ENCODE measurements at places on chromosomes 6 and 20.

DNA sequence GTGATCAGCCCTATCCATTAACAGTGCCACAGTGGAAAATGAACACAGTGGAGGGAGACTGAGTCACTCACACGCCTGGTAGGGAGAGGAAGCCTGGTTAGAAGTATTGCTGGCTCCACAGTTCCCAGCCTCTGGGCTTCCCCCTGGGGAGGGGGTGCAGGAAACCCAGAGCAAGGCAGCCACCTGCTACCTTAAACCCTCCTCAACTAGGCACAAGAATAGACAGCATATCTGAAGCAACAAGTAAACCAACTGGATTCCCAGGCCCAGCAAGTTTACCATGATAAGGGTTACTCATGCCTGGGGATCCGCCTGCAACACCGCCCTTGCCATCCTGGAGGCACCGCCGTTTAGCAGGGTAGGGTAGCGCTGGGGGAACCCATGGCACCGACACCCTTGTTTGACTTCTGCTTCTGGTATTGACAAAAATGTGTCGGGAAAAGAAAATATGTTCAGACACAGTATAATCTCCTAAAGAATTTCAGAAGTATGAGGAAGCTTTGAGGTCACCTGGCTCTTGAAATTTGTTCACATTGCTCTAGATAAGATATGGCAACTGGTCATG, 38.3 kb downstream of the SLC22A23 start:
- DNase-seq: no peak

DNA sequence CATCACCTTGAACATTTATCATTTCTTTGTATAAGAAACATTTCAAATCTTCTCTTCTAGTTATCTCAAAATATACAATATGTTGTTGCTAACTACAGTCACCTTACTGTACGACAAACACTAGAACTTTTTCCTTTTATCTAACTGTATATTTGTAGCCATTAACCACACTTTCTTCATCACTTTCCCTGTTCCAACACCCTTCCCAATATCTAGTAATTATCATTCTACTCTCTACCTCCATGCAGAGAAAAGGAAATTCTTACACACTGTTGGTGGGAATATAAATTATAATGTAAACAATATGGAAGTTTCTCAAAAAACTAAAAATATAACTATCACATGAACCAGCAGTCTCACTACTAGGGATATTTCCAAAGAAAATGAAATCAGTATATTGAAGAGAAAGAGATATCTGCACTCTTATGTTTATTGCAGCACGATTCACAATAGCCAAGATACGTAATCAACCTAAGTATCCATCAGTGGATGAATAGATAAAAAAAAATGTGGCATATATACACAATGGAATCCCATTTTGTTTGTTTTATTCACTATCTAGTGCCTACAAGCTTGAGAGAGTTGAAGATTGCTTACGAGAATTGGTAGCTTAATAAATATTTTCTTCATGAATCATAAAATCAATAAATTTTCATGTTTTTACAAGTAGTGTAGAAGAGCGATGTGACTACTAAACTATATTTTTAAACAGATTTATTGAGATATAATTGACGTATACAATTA, 2.4 kb downstream of the RHAG start:
- no peak for DNase-seq

DNA sequence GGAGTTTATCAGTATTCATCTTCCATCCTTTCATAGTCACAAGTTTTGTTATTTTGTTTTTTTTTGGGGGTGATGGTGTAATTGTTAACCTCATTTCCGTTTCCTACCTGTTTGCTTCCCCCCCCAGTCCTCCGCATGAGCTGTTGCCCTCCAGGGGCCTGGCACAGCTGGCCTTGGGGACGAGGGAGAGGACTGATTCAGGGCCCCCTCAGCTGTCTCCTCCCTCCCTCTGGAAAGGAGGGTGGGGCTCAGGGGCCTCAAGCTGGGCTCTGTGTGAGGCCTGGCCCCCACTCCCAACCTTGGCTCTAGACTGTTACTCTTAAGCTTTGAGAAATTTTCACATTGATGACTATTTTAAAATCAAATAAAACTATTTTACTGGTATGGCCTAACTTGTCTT, 4.0 kb downstream of the LRRC73 start:
- no peak for DNase-seq

DNA sequence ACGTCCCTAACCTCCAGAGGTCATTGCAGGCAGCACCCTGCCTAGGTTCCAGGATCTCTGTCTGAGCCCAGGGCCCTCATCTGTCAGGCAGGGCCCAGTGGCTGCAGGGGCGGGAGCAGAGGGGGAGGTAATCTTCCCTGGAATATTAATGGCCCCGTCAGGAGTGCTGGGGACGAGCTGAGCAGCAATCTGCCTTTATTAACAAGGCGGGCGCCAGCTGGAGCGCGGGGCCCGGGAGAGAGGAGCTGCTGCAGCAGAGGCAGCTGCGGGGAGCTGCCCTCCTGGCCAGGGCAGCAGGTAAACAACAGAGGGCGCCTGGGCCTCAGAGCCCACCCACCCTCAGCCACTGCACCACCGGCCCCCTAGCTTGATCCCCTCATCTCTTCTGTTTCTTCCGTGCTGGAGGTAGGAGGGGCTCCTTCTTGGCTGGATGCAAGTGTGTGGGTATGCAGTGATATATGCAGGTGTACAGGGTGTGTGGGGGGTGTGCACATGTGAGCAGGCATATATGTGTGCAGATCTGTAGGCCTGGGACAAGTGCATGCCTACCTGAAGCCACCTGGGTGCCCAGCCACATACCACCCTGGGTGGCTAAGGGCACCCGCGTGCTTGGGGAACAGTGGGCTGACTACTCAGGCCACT, 131.8 kb upstream of the MLN start:
- no peak for DNase-seq

- no peak for DNase-seq
Measured at GRCh38 chr6:166143011-166143410, 24.6 kb downstream of the TBXT start.

- DNase-seq: no peak
Measured at GRCh38 chr20:460180-460579, 2.2 kb downstream of the TBC1D20 start.

GRCh38 chr20:57657535-57658446, 37.6 kb upstream of the ZBP1 start:
- DNase-seq: no peak

DNA sequence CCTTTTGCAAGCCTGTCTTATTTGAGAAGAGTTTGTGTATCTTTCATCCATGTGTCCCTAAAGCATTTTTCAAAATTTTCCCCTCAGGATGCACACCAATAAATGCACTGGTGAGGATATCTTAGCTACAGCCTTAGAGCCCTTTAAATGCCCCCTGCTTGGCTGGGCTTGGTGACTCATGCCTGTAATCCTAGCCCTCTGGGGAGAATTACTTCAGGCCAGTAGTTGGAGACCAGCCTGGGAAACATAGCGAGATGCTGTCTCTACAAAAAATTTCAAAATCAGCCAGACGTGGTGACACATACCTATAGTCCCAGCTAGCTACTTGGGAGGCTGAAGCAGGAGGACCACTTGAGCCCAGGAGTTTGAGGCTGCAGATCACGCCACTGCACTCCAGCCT, 33.8 kb upstream of the PLCB4 start:
- no peak for DNase-seq

DNA sequence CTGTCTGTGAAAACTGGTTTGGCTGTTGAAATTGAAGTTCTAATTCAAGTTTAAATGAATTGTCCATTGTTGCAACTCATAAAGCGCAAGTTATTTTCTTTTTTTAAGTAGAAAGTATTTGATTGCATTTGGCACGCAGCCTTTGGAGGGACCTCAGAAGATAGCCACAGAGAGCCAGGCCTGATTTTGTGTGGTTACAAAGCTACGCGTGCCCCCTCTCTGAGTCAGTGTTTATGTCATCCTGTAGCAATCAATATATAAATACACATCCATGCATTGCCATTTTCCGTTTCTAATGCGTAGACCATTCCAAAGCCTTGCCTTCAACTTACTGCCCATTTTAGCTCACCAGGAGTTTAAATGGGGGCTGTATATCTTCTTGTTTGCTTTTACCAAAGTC, 173.2 kb downstream of the TMEM242 start:
- no peak for DNase-seq

DNA sequence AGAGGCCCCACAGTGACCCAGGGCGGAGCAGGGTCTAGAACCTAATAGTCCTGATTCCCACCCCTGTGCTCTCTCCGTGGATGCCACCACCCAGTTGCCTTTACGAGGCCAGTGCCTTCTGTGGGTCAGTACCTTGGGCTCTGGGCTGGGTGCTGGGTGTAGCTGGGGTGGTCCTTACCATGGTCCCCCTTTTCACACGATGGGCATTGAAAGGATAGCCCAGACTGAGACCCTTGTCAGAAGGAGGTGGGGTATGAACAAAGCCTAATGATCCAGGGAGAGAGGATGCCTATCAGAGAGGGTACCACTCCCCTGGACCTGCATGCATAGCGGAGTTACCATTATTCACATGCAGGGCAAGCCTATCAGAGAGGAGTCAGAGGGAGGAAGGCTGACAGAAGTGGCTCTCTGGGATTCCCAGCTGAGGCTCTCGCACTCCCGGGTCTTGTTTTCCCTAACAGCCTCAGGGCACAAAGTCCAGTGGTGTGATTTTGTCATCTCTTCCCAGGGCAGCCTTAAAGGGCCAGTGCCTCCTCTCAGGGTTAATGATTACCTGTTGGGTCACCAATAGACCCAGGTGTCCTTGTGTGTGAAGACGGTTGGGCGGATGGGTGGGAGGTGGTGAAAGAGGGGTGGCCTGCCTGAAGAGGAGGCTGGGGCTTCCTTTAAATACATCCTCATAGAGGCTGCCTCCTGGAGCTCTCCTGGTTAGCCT, 36.2 kb downstream of the VEGFA start:
- no peak for DNase-seq

DNA sequence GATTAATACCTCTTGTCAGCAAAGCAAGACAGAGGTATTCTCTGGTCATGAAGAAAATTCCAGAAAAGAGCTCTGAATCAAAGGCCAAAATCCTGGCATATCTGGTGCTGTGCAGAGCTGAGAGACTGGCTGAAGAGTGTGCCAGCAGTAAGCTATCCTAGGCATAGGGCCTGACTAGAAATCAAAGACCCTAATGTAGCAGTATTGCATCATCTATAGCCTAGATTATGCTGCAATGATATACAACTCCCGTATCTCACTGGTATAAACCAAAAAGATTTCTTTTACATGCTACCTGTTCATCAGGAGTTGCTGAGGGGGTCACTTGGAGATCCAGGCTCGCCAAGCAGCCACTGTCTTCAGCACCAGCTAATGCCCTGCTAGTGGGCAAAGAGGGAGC, 30.9 kb upstream of the TRIM39 start:
- no peak for DNase-seq

GRCh38 chr6:27280064-27280539, 32.0 kb downstream of the POM121L2 start:
- peak; percentile 2 for DNase-seq

GRCh38 chr20:49893242-49894072, 21.9 kb downstream of the SPATA2 start:
- DNase-seq: no peak

- DNase-seq: no peak
Measured at GRCh38 chr6:102520966-102521365, 1127.5 kb downstream of the GRIK2 start.

DNA sequence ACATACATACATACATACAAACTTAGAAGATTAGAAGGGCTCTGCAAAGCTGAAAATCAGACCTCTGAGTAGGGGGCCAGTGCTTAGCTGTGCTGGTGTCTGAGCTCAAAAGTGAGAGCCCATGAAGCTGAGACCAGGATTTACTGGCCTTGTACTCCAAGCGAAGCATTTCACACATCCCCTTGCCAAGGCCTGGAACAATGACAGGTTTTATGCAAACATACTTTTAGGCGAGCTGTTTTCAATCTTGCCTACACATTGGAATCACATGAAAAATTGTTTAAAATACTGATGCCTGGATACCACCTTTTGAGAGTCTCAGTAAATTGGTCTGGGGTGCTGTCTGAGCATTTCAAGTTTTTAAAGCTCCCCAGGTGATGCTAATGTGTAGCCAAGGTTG, 80.9 kb upstream of the SRSF6 start:
- no peak for DNase-seq

DNA sequence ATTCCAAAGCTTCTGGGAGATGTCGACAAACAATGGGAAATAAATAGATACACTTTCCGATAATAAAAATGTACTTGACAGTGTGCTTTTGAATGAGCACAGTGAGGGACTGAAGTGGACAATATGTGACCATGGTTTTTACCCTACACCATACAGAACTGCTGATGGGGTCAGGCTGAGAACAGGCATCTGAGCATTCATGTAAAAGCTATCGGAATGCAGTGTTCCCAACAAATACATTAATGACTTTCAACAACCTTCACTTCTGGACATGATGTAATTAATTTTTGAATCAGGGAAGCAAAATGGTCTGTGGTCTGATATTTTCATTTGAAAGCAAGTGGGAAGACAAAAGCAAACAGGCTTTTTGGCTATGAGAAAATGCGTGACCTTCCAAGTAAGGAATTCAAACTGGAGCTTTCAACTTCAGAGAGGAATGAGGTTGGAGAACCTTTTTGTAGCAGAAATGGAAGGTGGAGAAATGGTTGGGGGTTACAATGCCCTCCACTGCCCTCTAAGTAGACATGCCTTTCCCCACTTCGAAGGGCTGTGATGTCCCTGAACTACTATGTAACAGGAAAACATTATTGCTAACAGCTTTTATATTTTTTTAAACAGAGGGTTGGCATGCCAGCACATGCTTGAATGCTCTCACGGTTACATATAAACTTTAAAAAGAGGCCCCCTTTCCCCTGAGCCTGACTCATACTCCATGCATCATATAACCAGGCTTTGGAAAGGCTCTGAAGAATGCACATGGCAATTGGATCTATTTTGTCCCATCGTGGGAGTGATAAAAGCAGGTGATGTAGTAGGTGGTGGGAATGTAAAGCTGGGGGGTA, 203.5 kb upstream of the CITED2 start:
- no peak for DNase-seq

GRCh38 chr6:14804785-14805210, 441.1 kb upstream of the JARID2 start:
- DNase-seq: no peak

- no peak for DNase-seq
Measured at GRCh38 chr6:80003826-80004172, 650 bp upstream of the TTK start.

DNA sequence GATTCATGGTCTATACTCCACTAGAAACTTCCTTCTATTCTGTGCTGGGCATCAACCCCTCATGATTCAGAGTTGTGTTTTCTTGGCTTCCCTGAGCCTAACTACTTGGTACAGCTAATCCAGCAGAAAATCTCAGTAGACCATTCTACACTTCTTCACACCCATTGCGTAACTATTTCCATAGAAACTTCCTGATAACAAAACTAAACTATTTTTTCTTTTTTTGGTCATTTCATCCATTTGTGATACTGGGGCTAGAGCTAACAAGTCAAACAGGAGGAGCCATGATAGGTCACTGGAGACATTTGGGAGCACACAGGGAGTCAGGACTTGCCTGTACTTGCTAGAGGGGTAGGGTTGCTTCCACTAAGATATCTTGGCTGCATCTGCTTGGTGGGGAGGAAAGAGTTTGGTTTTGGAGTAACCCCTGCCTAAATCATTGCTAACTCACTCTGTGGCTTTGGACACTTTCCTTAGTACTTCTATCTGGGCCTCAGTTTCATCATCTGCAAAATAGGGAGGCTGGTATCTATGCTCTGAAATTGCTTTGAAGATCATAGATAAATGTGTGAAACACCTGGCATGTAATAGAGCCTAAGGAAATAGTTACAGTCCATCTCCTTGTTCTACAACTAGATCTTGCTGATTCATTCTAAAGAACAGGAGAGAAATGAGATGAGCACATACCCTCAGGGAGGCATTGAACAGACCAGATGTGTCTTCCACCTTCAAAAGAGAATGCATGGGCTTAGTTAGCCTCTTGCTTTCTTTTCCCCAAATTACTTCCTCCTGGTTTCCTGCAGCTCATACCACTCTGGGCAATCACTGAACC, 127.9 kb upstream of the ADGRF1 start:
- no peak for DNase-seq

Data from NCI-H1417 treated with DMSO at 0.1 percent for 48 hours (cell line).